ENCODE measurements at places on chromosomes 16 and 17. TPM values are rescaled to one million over a fixed set of nuclear protein-coding genes. Genes with fewer than 3 reads are reported as not detected.

- no peak for DNase-seq
Measured at GRCh38 chr16:318628-319027, 33.9 kb downstream of the AXIN1 start.

Gene NGFR
- total RNA-seq: 3.3 TPM

- no peak for DNase-seq
Measured at GRCh38 chr17:79023180-79023705, 726 bp upstream of the C1QTNF1 start.

- DNase-seq: no peak
Measured at GRCh38 chr16:81519301-81520150, 74.9 kb downstream of the CMIP start.

DNA sequence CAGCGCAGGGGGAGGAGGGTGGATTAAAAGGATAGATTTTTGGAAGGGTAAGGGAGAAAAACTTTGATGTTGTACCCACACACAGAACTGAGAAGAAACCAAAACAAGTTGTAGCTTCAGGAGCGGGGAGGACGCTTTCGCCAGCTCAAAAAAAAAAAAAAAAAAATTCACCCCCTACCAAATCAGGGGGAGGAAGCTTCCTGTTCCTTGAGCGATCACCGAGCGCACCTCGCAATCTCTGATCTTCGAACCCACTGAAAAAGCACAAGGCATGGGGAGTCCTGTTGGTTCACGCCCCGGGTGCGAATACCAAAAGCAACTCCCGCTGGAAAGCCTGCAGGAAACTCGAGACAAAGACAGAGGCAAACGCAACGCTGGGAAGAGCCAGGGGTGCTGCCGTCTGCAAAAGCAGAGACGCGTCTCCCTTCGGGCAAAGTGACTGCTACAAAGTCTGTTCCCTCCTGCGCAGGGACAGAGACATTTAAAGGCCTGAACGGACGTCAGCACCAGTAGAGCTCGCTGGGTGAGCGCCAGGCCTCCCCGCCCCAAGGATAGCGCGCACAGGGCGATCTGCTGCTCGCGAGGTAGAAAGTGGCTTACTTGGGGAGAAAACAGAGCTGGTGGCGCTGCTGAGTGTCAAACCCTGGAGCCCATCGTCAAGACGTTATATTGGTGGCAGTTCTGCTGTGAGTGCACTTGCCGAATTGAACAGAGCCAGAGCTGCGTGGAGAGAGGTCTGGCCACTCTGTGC, 190.4 kb downstream of the USP22 start:
- no peak for DNase-seq

Gene SHCBP1
- total RNA-seq: 1.2 TPM

GRCh38 chr17:19787733-19788357, 39.7 kb upstream of the ALDH3A1 start:
- no peak for DNase-seq

DNA sequence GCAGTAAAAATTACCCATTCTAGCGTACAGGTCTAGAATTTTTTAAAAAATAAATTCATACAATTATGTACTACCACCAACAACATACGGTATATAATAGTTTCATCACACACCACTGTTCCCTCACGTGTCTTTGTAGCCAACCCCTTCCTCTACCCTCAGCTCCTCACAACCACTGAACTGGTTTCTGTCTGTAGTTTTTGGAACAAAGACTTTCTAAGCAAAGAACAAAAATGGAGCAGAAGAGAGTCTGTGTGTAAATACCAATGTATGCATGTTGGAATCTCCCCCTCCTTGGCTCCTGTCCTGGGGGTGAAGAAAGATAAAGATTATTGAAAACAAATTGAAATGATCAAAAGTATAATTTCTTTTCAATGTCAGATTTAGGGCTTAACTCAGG, 31.9 kb upstream of the CCR7 start:
- DNase-seq: no peak

Data from frontal cortex (tissue), 4 donors.